ENCODE measurements at places on chromosomes 16 and 17. TPM values are rescaled to one million over a fixed set of nuclear protein-coding genes. Genes with fewer than 3 reads are reported as not detected.

GRCh38 chr16:65305266-65305959 lies 183.6 kb upstream of the CDH11 start:
- DNase-seq, result no peak

DNA sequence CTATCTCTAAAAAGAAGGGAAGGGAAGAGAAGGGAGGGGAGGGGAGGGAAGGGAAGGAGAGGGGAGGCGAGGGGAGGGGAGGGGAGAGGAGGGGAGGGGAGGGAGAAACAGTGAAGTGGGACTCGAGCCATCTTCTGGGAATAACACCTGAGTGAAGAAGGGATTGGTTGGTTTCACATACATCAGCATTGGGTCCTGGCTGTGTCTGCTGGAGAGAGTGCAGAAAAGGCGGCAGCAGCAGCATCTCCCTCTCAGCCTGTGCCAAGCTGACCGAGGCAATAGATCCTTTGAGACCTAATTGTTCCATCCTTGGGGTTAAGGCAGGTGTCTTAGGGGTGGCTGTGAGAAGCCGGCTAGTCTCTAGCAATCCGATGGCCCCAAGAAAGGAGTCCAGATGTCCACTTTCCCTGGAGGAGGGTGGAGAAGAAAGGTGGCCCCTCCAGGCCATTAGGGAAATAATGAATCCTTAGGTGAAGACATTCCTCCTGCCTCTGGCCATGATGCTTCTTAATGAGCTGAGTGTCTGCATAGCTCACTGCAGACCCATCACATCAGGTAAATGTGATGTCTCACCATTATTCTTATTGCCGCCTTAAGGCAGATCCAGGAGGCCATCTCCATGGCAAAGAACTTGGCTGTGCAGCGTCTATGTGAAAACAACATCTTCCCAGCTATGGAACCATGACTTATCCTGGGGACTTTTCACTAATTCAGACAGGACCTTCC lies 71.6 kb downstream of the WIPI1 start:
- DNase-seq, result no peak

DNA sequence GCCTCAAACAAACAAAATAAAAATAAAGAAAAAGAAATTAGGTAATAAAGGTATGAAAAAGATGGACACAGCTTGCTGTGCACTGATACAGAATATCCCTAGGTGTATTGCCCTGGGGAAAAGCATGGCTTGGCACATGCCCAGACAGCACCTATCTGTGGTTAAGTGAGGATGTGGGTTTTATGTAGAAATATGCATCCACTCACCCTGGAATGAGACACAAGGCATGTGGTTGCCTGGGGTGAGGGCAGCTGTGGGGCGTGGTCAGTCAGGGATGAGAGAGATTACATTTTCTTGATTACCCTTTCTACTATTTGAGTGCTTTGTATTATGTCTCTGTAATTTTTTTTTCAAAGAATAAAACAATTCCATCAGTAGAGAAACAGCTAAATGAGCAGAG lies 6.9 kb downstream of the PLLP start:
- DNase-seq, result no peak

- no peak for DNase-seq
Observed at GRCh38 chr17:77189148-77189547, 48.4 kb downstream of the SEC14L1 start.

BAIAP3 gene
- 3.2 TPM for total RNA-seq

DNA sequence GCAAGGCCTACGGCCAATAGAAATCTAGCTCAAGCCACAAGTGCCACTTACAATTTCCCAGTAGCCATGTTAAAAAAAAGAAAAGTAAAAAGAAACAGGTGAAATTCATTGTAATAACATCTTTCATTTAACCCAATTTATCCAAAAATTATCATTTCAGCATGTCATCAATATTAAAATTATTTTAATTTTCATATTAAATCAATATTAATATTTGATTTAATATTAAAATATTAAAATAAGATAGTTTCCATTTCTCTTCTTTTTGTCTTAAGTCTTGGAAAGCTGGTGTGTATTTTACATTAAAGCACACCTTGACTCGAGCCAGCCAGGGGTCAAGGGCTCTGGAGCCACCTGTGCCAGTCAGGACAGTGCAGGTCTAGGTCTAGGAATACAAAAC lies 12.7 kb upstream of the C16orf74 start:
- DNase-seq, result no peak

JUP gene
- 20.6 TPM for total RNA-seq

DNA sequence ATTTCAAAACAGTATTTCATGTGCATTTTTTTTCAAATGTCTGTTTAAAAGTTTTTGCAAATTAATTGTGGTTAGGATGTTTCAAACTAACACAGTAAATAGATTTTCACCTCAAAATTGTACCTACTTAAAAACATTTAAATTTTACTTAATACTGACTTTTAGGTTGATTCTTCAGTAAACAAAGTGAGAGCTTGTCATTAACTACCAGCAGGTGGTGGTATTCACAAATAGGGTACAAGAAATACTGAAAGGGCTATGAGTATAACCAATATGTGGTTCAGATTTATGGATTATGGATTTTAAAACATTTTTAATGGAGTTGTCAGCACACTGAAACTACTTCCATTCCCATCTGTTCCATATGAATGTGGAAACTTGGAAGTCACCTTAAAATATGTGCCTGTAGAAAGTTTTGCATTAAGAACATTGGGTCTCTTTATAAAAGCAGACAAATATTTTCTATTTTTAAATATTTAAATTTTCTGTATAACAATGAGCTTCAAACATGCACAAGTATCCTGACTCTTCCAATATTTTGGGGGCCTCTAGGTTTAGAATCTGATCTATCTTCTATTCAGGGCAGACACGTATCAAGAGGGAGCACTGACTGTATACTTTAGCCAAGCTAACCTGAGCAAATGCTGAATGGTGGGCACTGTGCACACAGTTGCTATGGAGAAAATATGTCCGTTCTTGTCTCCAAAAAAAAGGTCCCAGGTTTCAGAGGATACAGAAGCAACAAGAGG lies 155.6 kb downstream of the SNX11 start:
- DNase-seq, result no peak
